ENCODE measurements at places on chromosomes 13 and 19.

DNA sequence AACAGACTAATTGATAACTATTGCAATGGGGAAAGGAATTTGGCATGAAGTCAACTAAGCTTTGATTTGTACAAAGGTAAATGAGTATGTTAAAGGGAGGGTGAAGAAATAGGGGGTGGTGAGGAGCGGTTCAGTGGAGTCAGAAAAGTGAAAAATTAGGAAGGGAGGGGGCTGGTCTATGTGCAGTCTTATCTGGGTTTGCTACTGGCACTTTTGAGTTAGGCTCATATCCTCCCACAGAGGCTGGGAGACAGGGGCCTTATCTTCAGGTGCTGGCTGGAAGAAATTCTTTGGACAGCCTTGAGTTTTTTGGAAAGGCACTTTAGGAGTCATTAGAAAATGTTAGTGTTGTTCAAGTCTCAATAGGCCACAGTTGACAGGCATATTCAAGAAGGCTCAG is 11.1 kb downstream of the ZNF302 start:
- no peak for DNase-seq

- DNase-seq: no peak
Observed at GRCh38 chr13:48594096-48594815, 59.5 kb upstream of the CYSLTR2 start.

GRCh38 chr19:32581705-32582179 is 752 bp downstream of the PDCD5 start:
- DNase-seq: peak; percentile 59

- DNase-seq: no peak
Observed at GRCh38 chr13:48317511-48318376, 14.2 kb downstream of the RB1 start.

DNA sequence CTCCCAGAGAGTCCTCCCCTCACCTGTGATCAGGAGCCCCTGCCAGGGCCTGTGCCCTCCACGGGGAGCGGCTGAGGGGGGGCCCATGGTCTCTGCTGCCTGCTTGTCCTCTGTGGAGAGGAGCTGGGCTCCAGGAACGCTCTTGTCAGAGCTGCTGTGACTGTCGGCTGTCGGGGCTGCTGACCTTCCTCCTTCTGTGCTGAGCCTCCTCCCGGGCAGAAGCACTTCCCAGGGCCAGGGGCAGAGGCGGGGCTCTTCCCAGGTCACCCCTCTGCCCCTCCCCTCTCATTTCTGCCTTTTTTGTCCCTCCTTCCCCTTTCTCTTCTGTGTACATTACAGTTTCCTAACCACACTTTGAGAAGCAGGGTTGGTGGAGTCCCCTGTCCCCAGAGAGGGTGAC is at the start of gene CEACAM4:
Gene CEACAM4, minus strand, starts transcription at position 198 of the 400 bp plus-strand sequence. Its CDS starts 111 bp downstream, at position 87.
- DNase-seq: no peak
